ENCODE measurements at places on chromosomes 4 and X.

DNA sequence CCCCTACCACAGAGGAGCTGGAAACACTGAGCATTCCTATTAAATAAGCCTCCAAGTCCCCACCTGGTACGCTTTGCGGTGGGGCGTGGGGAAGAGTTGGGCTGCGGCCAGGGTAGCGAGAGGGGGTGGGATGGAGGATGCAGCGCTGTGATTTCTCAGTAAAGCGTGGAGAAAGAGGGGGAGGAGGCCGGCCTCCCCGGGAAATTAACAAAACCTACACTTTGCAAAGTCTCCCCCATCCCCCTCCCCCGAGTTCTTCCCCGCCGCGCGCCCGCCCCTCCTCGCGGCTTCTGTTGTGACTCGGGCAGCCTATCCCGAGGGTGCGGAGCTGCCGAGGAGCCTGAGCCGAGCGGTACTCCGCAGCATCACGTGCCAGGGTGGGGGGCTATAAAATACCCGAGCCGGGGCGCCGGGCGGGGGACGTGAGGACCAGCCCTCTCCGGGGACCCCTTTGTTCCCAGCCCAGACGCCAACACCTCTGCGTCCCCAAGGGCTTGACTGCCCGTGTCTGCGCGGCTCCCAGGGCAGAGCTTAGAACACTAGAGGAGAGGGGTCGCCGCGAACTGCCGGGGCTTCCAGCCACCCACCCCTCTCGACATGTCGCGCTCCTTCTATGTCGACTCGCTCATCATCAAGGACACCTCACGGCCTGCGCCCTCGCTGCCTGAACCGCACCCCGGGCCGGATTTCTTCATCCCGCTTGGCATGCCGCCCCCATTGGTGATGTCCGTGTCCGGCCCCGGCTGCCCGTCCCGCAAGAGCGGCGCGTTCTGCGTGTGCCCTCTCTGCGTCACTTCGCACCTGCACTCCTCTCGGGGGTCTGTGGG, at the start of gene GSX2:
GSX2 (plus strand) TSS at position 416 of the 827 bp plus-strand sequence; CDS start at position 598, 182 bp downstream.
- DNase-seq, result no peak

GRCh38 chr4:125710766-125711165, 396.0 kb downstream of the FAT4 start:
- DNase-seq, result no peak

DNA sequence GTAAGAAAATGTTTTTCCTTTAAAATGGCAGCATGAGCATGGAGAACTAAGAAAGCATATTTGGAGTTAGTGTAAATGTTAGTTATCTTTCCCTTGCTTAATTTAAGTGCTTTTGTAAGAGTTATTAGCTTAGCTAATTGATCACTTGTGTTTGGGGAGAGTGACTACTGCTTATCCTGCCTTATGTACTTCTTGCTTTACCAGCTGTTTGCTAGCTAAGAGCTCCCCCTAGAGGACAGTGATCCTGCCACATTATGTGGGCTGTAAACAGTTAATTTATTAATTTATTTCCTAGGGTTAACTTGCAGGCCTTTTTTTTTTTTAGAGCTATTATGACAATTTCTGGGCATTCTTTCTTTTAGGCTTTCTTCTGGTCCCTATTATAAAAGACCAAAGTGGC, 435.8 kb downstream of the MAGEB5 start:
- no peak for DNase-seq

GRCh38 chr4:82823062-82823461, 24.5 kb upstream of the SCD5 start:
- no peak for DNase-seq

DNA sequence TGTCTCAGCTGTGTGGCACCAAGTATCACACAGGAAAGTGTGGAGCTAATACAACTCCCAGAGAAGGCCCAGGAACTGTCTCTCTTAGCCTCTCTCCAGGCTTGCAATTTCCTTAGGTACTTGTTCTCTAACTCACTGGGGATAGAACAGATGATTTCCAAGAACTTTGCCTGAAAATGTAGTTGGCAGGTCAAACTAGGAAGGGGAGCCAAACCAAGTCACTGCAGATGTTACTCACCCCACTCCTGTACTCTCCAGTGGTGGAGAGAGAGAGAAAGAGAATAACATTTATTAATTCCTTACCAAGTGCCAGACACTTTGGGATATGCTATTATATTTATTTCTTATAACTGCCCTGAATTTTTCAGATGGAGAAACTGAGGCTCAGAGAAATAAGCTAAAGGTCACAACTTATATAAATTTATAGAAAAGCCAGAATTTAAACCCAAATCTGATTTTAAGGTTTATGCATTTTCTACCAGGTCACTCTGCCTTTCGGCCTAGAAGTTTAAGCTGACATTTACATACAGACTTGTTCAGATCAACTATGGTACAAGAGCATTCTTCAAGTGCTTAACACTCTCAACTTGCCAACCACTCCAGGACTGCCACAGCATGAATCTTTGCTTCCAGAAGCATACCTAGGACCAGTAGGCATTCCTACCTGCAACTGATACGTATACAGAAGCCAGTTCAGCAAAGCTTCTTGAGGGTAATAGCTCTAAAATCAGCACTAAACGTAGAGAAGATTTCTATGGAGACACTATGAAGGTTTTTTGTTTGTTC, 248.6 kb upstream of the ETNPPL start:
- DNase-seq, result no peak

DNA sequence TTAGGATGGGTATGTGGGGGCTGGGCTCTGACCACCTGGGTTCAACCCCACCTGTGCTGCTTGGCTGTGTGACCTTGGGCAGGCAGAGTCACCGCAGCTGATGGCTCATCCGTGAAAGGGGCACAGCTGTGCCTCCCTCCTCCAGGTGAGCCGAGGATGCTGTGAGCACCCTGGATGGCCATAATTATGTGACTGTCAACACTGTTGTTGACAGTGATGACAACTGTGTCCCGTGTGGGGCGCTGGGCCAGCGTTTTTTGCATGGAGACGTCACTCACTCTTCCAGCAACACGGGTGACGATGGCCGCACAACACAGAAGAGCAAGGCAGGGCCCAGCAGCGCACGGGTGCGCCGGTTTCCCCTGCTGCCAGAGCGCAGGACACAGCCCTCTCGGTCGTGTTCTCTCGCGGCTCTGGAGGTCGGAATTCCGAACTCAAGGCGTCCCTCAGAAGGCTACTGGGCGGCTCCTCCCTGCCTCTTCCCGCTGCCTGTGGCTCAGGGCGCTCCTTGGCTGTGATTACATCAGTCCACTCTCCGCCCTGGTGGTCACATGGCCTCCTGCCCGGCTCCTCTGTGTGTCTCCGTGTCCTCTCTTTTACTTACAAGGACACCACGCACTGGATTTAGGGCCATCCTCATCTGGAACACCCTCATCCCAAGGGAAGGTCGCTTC, 1.3 kb downstream of the SH3TC1 start:
- DNase-seq, result no peak

GRCh38 chr4:26032630-26033317, 118.8 kb downstream of the SMIM20 start:
- DNase-seq, result no peak

- DNase-seq, result no peak
These were observed 1.2 kb downstream of the NPNT start for GRCh38 chr4:105896461-105896942.

DNA sequence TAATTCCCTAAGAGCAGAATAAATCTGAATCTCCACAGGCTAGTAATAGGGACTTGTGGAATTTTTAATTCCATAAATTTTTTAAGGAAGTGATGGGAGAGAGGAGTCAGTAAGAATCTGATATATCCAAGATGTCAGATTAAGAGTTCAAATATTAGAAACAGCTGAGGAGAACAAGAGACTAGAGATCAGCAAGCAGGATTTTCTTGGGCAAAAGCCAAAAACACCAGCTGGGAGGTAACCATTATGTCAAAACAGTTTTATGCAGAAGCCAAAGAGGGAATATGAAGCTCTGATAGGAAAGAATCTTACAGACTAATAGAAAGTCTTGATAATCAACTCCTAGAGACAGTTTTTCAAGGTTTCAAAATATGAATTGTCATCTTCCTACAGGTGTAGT, 72.2 kb upstream of the RBPJ start:
- DNase-seq, result no peak

- no peak for DNase-seq
These were observed 18.4 kb upstream of the RFC1 start for GRCh38 chr4:39384563-39384962.

- no peak for DNase-seq
These were observed 176.2 kb upstream of the CXorf66 start for GRCh38 chrX:140141444-140142029.

- no peak for DNase-seq
These were observed 297.9 kb upstream of the FAT4 start for GRCh38 chr4:125016892-125017299.

DNA sequence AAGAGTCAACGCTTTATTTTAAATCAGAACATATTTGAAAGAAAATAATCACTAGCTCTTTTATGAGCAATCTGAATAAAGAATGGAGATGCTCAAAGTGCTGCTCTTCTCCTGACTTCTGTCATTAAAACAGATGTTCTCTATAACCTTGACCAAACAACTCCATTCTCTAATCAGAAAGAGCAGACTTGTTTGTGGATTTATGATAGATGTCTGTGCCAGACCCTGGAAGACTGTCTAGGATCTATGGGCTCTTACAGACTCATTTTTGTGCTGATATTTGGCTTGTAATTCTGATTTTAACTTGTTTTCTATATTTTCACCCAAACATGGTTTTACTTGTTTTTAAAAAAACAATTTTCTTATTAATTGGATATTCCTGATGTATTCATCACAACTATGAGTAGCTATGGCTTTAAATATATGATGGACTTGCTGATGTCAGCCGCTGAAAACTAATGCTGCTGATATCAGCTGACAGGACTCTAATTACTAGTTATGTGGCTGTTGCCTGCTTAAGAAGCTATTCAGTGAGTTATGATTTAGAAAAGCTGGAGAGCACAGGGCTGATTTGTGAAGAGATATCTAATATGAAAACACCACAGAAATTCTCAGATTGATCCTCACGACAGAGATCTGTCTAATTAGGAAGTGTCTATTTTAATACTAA, 31.6 kb upstream of the MAML3 start:
- DNase-seq, result no peak

- DNase-seq, result no peak
These were observed 11.0 kb downstream of the VEGFC start for GRCh38 chr4:176781739-176782100.

GRCh38 chr4:187414716-187415115, 580.9 kb upstream of the ZFP42 start:
- DNase-seq, result no peak

GRCh38 chrX:115134382-115134781, 54.8 kb upstream of the RBMXL3 start:
- DNase-seq, result no peak

DNA sequence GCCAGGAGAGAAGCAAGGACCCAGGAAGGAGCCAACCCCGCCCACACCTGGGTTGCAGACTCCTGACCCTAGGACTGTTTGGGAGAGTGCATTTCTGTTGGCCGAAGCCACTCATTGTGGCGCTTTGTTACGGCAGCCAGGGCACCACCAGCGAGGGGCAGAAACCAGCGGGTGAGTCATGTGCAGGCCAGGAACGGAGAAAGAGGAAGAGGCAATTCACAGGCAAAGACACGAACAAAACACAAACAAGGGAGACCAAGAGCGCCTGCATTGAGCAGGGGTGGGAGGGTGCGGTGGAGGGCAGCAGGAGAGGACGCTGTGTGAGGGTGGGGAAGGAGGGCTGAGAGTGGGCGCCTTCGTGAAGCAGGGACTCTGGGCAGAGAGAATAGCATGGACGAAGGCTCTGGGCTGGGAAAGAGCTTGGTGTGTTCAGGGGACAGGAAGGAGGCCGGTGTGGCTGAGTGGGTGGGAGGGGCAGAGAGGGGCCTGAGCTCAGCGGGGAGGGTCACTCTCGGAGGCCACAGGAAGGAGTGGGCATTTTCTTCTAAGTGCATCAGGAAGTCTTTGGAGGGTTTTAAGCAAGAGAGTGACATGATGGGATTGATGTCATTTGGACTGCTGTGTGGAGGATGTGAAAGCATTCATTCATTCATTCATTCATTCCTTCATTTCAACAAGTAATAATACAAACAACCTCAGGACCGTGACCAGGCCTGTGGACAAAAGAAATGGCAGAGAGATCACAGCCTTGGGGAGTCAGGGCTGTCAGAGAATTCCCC, 12.2 kb upstream of the WFS1 start:
- no peak for DNase-seq

- DNase-seq, result no peak
These were observed 164.0 kb upstream of the TRAM1L1 start for GRCh38 chr4:117249333-117249732.

- no peak for DNase-seq
These were observed 97.3 kb downstream of the PALLD start for GRCh38 chr4:168594121-168594520.

GRCh38 chr4:2472187-2472586, 3.3 kb downstream of the RNF4 start:
- no peak for DNase-seq

GRCh38 chr4:179352221-179352620, 1910.0 kb upstream of the AGA start:
- no peak for DNase-seq

GRCh38 chr4:162366146-162366545, 202.3 kb upstream of the FSTL5 start:
- DNase-seq, result no peak

- no peak for DNase-seq
These were observed 31.3 kb upstream of the ANXA5 start for GRCh38 chr4:121728066-121728465.

DNA sequence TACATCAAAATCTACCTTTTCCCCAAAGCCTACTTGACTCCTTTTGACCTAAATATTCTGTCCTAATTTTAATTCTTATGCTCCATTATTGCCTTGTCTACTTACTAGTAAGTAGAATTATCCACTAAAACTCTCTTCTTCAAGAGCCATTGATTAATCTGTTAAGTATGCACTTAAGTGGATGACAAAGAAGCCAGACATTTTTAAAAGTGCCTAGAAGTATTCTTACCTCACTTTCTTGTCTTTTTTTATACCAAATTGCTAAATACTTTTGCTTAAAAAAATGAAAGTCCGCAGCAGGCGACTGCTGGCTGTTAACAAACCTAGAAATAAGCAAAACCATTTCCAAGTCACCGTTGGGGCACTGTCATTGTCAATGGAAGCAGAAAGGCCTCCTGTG, 20.1 kb upstream of the FRMPD4 start:
- DNase-seq, result no peak

DNA sequence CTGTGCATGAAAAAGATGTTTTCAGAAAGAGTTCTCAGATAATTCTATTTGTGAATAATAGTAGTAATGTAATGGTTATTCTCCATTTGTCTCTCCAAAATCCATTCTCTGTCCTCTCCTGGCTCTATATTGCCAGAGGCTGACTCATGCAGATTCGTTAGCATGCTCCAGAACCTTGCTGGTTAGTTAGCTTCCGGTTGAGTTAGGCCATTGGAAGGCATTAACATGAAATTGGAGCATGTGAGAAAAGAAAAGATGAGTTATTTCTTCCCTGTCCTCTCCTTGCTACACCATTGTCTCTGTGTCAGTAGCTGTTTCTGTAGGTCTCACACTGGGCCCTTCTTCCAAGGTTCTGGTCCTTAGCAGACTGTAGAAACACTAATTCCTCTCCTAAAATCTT, 23.5 kb upstream of the PRDM8 start:
- DNase-seq, result no peak

GRCh38 chrX:7216981-7217587, 69.1 kb upstream of the PUDP start:
- DNase-seq, result no peak

Data from KG1 (cell line).